ENCODE measurements at places on chromosomes 2 and 18.

- DNase-seq = no peak
Measured at GRCh38 chr2:217048730-217049129, 188.9 kb upstream of the TNP1 start.

- no peak for DNase-seq
Measured at GRCh38 chr18:62258093-62258492, 67.0 kb upstream of the TNFRSF11A start.

DNA sequence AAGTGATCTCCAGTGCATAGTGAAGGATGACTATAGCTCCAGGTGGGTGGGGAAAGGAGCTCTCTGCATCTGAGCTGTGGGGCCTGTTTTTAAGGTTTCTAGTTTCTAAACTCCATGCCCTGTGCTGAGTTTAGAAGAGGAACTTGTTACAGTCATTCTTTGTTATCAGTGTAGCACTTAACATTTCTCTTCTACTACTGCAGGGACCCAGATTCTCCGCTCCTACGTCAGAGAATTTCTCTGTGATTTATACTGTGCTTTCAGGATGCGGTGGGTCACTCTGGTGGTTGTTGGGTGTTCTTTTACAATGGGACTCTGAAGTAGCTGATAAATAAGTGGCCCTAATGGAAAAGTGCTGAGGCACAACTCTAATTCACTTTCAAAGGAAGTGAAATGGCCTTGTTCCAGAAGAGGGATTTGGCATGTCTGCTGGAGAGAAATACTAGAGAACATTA lies 122.0 kb downstream of the WDSUB1 start:
- no peak for DNase-seq

DNA sequence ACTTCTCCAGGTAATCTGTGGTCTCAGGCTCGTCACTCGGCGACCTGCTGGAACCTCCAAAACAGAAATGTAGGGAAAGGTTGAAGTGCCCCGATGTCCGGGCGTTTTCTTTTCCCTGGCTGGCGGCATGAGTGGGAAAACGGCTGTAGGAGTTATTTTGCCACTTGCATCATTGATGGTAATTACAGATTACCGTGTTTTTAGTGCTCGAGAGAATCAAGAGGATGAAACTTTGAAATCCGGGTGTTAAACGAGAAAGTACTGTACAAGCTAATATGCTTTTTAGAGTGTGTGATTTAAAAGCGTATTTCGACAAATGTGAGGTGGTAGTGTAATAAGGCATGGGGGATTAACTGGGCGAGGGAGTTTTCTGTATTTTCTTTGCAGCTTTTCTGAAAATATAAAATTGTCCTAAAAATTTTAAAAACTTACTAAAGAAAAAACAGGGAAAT lies 819 bp downstream of the GRHL1 start:
- no peak for DNase-seq

DNA sequence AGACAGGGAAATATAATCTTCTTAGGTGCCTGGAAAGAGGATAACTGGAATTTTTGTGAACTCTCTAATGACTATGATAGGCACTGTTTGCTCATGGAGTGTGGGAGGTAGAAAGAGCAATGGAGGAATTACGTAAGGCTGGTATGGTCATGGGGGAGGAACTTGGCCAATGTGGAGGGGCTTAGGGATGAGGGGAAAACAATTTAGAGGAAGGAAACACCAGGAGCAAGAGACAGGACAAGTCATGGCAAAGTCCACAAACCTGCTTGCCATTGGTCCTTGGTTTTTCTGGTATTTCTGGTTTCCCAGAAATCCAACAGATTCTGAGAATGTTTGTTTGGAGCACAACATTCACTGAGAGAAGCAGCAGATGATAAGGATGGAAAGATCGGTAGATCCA lies 274.2 kb downstream of the DYSF start:
- peak; percentile 49 for DNase-seq

- no peak for DNase-seq
Measured at GRCh38 chr2:149021271-149021719, 17.2 kb upstream of the LYPD6B start.

DNA sequence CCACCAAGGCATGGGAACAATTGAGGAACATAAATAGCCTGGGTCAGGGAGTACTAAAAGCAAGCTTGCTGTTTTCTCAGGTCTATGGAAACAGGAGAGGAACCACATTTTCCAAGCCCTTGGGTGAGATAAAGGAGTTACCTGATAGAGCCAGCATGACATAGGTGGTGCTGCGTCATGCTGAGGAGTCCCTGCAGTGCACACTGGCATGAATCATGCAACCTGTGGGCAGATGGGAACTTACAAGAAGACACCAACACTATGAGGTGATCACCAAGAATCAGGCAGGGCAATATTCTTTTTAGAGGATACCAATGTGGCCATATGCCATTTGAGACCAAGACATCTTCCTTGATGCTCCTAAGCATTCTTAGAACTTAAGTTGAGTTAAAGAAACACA lies 531.8 kb downstream of the ZEB2 start:
- DNase-seq = no peak

DNA sequence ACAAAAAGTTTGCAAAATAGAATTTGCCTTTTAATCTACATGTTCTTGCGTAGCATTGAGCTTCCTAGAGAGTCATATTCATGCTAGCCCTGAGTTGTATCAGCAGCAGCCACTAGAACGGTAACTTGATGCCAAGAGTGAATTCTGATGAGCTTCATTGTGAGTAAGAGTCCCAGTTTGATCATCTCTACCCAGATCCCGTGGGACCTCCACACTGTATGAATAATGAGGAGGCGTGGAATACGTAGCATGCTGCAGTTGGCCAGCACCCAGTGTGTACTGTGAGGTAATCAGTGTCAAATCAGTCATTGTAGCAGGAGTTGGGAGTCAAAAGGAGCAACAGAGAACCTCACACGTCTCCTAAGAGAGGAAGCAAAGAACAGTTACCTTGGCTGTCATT lies 197.9 kb downstream of the NEDD4L start:
- DNase-seq = peak; percentile 40
